ENCODE measurements at places on chromosomes 5 and 9. TPM values are rescaled to one million over a fixed set of nuclear protein-coding genes. Genes with fewer than 3 reads are reported as not detected.

The OR1N2 gene
- not detected for total RNA-seq

The ACTBL2 gene
- not detected for total RNA-seq

The SLC6A19 gene
- not detected for total RNA-seq

The PCDHB6 gene
- total RNA-seq, result not detected

The PCDHGB2 gene
- total RNA-seq, result 3.3 TPM

The ANKHD1 gene
- total RNA-seq, result 26.8 TPM

The PRLR gene
- not detected for total RNA-seq

The FAM153A gene
- total RNA-seq, result not detected

The CAMK2A gene
- total RNA-seq, result not detected

The CRHBP gene
- not detected for total RNA-seq

The GRXCR2 gene
- total RNA-seq, result not detected

The EGFLAM gene
- 1.1 TPM for total RNA-seq

The GNA14 gene
- total RNA-seq, result 2.7 TPM

The MSX2 gene
- total RNA-seq, result 0.25 TPM

The PCDHGA10 gene
- 2.6 TPM for total RNA-seq

The IGIP gene
- total RNA-seq, result 2.2 TPM

The PCDHGA8 gene
- total RNA-seq, result 0.15 TPM

The ST6GALNAC6 gene
- total RNA-seq, result 37.4 TPM

The SCGB3A2 gene
- total RNA-seq, result not detected

The BNC2 gene
- total RNA-seq, result 8.9 TPM

The MRPL22 gene
- total RNA-seq, result 57.7 TPM

The ETF1 gene
- total RNA-seq, result 100 TPM

The TRPM3 gene
- 0.05 TPM for total RNA-seq

The GAPT gene
- not detected for total RNA-seq

The KLF4 gene
- 2.6 TPM for total RNA-seq

The SLC38A9 gene
- 15.3 TPM for total RNA-seq

The PFDN1 gene
- total RNA-seq, result 146 TPM

The ABO gene
- not detected for total RNA-seq

The ASS1 gene
- total RNA-seq, result 1.8 TPM

The PCDHA4 gene
- not detected for total RNA-seq

The SLC36A3 gene
- total RNA-seq, result not detected

The PCDHB3 gene
- total RNA-seq, result 0.47 TPM

The EIF4E1B gene
- not detected for total RNA-seq

The CLTA gene
- 505 TPM for total RNA-seq

The GZMA gene
- not detected for total RNA-seq

The HRH2 gene
- total RNA-seq, result not detected

The ARSB gene
- total RNA-seq, result 19.3 TPM

The ITGA2 gene
- total RNA-seq, result 33.3 TPM

The DNAJB5 gene
- total RNA-seq, result 8.3 TPM

The SPINK5 gene
- 0.25 TPM for total RNA-seq

The CMYA5 gene
- under 0.01 TPM for total RNA-seq

The BSPRY gene
- total RNA-seq, result not detected

The SUSD3 gene
- 0.10 TPM for total RNA-seq

The CCDC152 gene
- 0.20 TPM for total RNA-seq

The ACOT12 gene
- not detected for total RNA-seq

The N4BP3 gene
- 13.1 TPM for total RNA-seq

The GMCL2 gene
- not detected for total RNA-seq

The GABRA6 gene
- total RNA-seq, result not detected

The EDIL3 gene
- total RNA-seq, result 0.44 TPM

The SERINC5 gene
- 5.0 TPM for total RNA-seq

The GPR150 gene
- total RNA-seq, result 1.9 TPM

The GRM6 gene
- total RNA-seq, result not detected

The DOCK2 gene
- 1.1 TPM for total RNA-seq

All from mammary microvascular endothelial cell (primary cell).